ENCODE measurements at places on chromosomes 7 and 10.

DNA sequence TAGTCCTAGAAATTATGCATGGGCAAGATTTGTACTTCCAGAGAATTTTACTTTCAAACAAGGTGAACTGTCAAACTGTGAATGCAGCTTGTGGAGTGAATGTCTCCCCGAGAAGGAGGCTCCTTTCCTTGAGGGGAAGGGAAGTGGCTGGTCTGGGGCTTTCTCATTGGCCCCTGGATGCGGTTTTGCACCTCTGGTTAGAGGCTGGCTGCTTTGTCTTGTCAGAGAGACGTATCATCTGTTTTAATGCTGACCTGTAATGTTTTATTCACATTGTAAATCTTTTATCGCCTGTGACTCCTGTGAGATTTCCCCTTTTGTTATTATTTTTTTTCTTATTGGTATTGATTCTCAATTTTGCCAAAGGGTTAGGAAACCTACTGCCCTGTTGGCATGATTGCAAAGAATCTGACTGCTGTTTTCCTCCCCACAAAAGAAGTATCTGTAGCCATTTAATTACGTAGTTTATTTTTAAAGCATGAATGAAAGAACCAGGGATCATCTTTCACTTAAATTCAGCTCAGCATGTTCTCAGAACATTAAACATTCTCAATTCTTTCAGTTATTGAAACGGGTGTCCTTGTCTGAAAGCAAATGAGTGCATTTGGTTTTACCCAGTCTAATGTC, 238.3 kb upstream of the NFE2L3 start:
- no peak for DNase-seq

- no peak for DNase-seq
Measured at GRCh38 chr10:22626784-22627183, 87.6 kb downstream of the PIP4K2A start.

GRCh38 chr7:25750744-25751508, 401.1 kb upstream of the NFE2L3 start:
- no peak for DNase-seq

DNA sequence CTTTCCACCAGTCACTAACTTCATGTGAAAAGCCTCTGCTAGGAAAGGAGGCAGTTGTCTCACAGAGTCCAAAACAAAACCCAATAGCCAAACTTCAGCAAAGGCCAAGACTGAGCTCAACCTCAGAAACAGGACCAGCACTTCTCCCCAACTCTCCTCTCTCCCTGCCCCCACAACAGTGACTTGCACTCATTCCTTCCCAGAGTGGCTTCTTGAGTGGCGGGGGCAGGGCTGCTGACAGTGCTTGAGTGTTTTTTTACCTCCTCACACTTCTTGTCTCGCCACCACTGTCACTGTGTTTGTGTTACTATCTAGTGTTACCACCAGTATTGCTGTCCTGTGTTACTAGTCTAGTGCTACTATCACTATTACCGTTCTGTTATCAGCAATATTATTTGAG, 206.8 kb downstream of the KLF6 start:
- DNase-seq = no peak

GRCh38 chr7:121342631-121343030, 13.8 kb downstream of the WNT16 start:
- DNase-seq = no peak

DNA sequence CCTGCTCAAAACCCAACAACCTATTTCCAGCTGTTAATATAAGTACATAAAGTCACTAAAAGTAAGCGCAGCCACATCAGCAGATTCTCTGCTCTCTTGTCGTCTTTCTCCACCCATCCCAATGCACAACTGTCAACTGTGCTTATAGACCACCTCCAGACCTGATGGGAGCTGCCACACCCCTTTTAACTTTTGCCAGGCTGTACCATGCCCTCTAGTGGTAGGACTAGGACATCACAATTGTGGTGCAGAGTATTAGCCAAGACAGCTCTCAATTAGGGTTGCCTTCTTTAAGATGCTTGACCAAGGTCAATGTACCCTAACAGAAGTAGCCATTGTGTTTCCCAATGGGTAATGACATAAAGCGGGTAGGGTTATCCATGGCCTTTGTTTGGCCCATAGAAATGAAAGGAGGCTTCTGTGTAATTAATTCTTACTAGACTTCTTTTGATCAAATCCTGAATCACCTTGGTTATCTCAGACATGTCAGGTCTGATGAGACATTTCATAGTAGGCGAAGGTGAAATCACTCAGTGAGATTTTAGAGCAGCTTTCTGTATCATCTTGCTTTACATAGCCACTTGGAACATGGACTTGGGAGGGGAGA, 68.1 kb downstream of the SCRN1 start:
- peak; percentile 56 for DNase-seq

GRCh38 chr10:122018951-122019413, 30.0 kb downstream of the TACC2 start:
- DNase-seq = no peak

- DNase-seq = no peak
Measured at GRCh38 chr10:118195729-118196128, 146.4 kb downstream of the FAM204A start.

DNA sequence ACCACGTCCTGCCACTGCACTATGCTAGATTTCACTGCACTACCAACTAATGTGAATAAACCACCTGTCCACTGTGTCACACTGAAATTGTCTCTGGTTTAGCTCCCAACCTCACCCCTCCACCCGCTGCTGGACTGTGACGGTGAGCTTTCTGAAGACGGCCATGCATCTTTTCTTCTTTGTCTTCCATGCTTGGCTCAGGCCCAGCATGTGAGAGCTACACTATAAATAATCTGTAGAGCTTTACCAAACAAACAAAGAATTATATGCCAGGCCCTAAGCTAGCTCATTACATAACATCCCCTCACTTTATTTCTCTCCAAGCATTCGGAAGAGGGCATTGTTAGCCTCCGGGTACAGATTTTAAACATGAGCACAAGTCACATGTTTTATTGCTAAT, 633.2 kb downstream of the TNS3 start:
- DNase-seq = no peak

- DNase-seq = no peak
Measured at GRCh38 chr7:39761449-39761848, 138.1 kb downstream of the RALA start.

- DNase-seq = peak; percentile 68
Measured at GRCh38 chr7:73885975-73886798, 25.2 kb downstream of the TMEM270 start.

DNA sequence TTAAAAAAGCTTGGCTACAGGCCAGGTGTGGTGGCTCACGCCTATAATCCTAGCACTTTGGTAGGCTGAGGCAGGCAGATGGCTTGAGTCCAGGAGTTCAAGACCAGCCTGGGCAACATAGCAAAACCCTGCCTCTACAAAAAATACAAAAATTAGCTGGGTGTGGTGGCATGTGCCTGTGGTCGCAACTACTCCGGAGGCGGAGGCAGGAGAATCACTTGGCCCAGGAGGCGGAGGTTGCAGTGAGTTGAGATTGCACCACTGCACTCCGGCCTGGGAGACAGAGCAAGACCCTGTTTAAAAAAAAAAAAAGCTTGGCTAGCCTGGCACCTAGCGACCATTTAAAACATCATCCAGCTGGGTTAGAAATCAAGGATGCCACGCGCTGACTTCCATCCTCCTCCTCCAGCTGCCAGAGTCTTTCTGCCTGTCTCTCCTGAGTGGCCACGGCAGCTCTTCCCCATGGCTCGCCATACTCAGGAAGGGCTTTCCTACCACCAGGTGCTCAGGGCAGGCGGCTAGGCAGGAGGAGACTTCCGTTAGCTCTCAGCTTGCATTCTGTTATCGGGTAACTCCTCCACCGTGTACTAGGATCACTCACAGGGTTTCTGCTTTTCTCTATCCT, 45.0 kb downstream of the DENND2A start:
- DNase-seq = peak; percentile 35

DNA sequence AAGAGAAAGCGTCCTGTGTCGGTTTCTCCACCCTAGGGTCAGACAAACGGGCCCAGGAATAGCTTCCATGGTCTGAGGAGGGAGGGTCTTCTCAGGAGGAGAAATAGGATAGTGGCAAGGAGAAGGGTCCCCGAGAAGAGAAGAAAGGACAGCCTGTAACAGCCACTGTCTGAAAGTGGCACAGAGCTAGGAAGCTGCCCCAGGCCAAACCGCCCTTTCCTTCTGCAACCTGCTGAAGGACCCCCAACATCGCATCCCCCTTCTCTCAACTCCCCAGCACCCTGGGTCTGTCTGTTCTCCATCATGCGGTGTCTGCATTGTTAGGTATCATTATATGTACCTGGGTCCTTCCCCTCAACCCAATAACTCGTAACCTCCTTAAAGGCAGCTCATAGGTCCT, 47.1 kb downstream of the COL17A1 start:
- no peak for DNase-seq

GRCh38 chr10:106741006-106741530, 423.4 kb downstream of the SORCS1 start:
- DNase-seq = no peak

DNA sequence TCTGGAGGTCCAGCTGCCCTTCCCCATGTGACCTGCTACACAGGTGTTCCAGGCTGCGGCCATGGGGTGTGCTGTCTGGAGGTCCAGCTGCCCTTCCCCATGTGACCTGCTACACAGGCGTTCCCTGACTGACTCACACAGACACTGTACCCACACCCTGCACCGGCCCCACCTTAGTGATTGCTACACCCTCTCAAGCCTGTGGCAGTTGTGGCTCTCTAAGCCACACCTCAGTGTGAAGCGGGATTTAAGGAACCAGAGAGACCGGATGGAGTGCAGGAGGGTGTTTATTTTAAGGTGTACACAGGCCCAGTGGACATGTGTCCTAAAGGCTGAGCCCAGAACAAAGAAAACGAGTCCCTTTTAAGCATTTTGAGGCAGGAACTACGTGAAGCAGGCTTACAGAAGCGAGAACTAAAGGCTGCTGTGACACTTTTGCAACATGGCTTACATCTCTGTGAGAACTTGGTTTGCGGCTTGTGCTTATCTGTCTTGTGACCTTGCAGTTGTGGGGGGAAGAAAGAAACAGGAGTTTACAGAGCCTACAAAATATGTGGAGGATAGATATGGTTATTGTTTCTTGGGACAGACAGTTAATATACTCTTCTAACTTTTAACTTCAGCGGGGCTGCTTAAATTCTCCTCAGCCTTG, 326.4 kb downstream of the PAXIP1 start:
- no peak for DNase-seq

- no peak for DNase-seq
Measured at GRCh38 chr7:91235211-91235832, 28.9 kb upstream of the FZD1 start.

DNA sequence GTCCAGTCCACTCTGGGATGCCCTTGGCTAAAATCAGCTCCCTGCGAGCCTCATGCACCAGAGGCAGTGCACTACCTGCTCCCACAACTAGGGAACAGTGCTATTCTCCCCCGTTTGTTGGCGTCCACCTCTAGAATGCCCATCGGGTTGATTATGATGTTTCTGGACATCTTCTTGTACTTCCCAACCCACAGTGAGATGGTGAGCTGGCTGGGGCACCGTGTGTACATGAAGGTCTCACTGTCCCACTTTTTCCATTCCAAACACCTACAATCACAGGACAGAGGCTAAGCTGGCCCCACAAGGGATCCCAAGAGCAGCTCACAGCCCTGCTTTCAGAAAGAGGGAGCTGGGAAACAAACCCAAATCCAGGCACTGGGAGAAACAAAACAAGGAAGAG, 126.2 kb upstream of the ZNF92 start:
- DNase-seq = no peak

GRCh38 chr10:106278383-106278782, 886.1 kb downstream of the SORCS1 start:
- no peak for DNase-seq

DNA sequence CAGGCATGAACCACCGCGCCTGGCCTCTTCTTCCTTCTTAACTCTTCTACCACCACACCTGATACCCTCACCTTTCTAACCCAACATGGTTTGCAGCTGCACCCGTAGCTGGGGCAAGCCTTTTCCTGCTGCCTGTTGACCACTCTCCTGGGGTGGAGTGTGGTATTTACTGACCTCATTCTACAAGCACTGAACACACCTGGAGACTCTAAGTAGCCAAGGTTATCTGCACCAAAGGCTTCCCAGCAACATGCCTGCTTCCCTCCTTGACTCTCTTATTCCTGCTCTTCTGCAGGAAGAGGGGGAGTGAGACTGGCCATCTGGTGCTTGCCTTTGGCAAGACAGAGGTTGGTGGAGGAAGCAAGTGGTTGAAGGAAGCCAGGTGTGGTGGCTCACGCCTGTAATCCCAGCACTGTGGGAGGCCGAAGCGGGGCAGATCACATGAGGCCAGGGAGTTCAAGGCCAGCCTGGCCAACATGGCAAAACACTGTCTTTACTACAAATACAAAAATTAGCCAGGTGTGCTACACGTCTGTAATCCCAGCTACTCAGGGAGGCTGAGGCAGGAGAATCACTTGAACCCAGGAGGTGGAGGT, 10.1 kb downstream of the ACTR1A start:
- DNase-seq = no peak

GRCh38 chr7:107398161-107398560, 71.7 kb upstream of the GPR22 start:
- DNase-seq = no peak

DNA sequence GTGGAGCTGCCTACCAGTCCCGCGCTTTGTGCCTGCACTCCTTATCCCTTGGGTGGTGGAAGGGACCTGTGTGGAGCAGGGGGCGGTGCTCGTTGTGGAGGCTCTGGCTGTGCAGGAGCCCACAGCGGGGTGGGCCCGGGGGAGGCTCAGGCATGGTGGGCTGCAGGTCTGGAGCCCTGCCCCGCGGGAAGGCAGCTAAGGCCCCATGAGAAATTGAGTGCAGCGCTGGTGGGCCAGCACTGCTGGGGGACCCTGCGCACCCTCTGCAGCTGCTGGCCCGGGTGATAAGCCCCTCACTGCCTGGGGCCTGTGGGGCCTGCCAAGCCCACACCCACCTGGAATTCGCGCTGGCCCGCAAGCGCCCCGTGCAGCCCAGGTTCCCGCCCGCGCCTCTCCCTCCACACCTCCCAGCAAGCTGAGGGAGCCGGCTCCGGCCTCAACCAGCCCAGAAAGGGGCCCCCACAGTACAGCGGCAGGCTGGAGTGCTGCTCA, 859.6 kb upstream of the KCND2 start:
- no peak for DNase-seq

GRCh38 chr10:35762311-35763030, 120.4 kb upstream of the FZD8 start:
- no peak for DNase-seq

DNA sequence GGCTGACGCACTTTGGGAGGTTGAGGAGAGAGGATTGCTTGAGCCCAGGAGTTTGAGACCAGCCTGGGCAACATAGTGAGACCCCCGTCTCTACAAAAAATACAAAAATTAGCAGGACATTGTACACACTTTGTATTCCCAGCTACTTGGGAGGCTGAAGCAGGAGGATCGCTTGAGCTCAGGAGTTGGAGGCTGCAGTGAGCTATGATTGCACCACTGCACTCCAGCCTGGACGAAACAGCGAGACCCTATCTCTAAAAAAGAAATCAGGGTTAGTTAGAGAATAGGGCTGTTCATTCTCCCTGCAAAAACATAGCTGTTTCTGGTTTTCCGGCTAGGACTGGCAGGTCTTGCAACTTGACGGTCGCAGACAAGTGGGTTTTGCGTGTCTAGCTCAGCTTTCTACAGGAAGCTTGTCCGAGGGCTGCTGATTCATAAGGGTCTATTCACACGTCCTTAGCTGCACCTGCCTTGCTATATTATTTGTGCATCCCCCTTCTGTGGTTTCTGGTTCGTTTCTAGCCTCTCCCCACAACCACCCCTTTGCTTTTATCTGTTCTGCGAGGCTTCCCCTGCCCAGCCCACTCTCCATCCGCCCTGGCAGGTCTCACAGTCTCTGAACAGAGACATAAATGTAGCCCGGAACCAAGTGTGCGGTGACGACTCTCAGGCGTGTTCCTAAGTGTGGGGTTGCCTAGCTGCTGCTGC, 10.7 kb downstream of the AMZ1 start:
- DNase-seq = no peak

All from ovary (tissue), 10 donors.